ENCODE measurements at places on chromosomes 12 and 14. TPM values are rescaled to one million over a fixed set of nuclear protein-coding genes. Genes with fewer than 3 reads are reported as not detected.

GRCh38 chr12:13311551-13311950, 115.0 kb downstream of the EMP1 start:
- H3K27ac ChIP-seq = no peak overlapping the region
- H3K36me3 ChIP-seq = no peaks in the 10 kb centered on the region
- no peaks in the 10 kb centered on the region for H3K27me3 ChIP-seq
- no peak for DNase-seq
- no peaks in the 10 kb centered on the region for H3K4me1 ChIP-seq
- no peak overlapping the region for H3K4me3 ChIP-seq

DNA sequence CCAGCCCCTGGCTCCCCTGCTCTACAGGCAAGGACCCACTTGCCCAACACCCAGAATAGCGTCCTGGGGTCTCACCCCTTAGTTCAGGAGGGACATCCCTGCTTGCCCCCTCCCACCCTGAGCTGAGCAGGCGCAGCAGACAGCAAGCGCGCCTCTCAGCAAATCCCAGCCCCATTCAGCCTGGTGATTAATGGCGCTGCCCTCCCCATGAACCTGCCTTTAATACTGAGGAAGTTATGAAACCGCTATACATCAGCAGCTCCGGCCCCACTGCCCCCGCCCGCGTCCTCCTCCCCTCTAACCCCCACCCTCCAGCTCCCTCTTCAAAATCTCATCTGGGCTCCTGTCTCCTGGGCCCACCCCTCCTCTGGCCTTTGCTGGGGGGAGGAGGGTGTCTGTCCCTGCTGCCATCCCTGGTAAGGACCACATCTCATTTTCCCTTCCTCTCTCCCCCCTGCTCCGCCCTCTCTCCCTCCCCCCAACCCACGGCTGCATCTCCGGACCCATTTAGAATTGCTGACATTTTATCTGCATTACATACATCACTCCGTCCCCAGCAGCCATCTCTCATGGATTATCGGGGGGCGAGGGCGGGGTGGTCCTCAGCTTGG, 7.1 kb upstream of the SMUG1 start:
- H3K4me1 ChIP-seq = no peaks in the 10 kb centered on the region
- H3K4me3 ChIP-seq = no peak overlapping the region
- H3K27ac ChIP-seq = no peak overlapping the region
- H3K36me3 ChIP-seq = no peaks in the 10 kb centered on the region
- H3K27me3 ChIP-seq = peaks cover 64% of the 10 kb centered on the region

DNA sequence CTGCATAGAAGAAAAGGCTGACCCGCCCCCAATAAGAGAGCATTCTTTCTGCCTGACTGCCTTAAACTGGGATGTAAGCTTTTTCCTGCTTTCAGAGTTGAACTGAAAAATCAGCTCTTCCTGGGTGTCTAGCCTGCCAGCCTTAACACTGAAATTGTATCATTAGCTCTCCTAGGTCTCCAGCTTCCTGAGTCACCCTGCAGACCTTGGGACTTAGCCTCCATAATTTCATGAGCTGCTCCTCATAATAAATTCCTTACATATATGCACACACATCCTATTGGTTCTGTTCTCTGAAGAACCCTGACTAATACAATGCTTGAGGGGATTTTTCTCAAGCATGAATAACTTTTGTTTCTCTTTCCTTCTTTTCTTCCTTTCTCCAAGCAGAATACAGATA, 76.4 kb upstream of the FAR2 start:
- no peaks in the 10 kb centered on the region for H3K27me3 ChIP-seq
- DNase-seq = no peak
- H3K27ac ChIP-seq = no peak overlapping the region

DNA sequence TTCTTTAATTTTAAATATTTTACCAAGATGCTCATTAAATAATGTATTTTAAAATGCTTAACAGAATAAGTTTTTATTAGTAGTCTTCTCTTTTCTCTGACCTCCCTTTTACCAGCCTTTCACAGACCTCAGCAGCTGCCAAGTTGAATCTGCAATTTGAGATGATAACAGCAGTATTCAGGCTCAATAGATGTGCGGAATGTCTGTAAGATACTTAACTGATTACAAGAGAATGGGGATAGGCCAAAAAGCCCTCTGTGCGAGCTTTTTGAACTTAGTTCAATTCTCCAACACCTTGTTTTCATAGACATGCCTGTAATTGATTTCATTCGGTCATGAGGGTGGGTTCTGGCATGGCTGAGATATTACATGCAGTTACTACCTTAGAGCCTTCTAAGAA, 277.2 kb downstream of the TMTC2 start:
- no peaks in the 10 kb centered on the region for H3K36me3 ChIP-seq
- H3K27ac ChIP-seq = no peak overlapping the region
- DNase-seq = no peak
- no peak overlapping the region for H3K4me3 ChIP-seq
- no peaks in the 10 kb centered on the region for H3K4me1 ChIP-seq
- H3K27me3 ChIP-seq = no peaks in the 10 kb centered on the region

DNA sequence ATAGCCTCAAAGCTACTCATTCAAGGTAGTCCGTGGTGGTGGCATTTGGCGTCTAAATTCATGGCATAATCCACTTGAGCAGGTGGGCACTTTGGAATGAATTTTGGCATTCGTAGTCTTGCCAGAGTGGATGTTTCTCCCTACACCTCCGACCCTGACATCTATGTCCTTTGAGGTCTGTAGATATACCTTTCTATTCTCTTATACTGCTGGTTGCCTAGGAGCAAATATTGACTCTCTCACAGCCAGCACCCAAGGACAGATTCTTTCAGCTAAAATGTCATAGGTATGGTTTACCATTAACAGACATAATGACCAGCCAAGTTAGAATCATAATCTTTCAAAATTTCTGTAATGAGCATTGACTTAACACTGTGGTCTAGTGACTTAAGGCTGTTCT, 47.4 kb upstream of the FLRT2 start:
- no peak overlapping the region for H3K27ac ChIP-seq
- no peak overlapping the region for H3K4me3 ChIP-seq
- DNase-seq = no peak
- no peaks in the 10 kb centered on the region for H3K4me1 ChIP-seq

DNA sequence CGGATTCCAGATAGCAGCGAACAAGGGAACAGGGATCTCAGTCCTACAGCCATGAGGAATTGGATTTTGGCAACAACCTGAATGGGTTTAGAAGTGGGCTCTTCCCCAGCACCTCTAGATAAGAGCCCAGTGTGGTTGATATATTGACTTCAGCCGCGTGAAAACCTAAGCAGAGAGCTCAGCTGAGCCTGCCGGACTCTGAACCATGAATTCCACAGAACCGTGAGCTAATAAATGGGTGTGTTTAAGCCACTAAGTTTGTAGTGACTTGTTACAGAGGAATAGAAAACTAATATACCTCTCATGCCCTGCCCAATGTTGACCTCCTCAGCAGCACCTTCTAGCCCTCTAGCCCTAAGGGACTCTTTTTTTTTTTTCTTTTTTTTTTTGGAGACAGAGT, 32.4 kb upstream of the TMED10 start:
- no peak overlapping the region for H3K27ac ChIP-seq
- DNase-seq = no peak
- H3K4me3 ChIP-seq = no peak overlapping the region
- no peaks in the 10 kb centered on the region for H3K36me3 ChIP-seq
- H3K4me1 ChIP-seq = peaks cover 2% of the 10 kb centered on the region
- no peaks in the 10 kb centered on the region for H3K27me3 ChIP-seq

GRCh38 chr12:113238309-113238708, 17.0 kb downstream of the TPCN1 start:
- no peak for DNase-seq
- no peak overlapping the region for H3K4me3 ChIP-seq
- no peaks in the 10 kb centered on the region for H3K36me3 ChIP-seq
- no peaks in the 10 kb centered on the region for H3K27me3 ChIP-seq

DNA sequence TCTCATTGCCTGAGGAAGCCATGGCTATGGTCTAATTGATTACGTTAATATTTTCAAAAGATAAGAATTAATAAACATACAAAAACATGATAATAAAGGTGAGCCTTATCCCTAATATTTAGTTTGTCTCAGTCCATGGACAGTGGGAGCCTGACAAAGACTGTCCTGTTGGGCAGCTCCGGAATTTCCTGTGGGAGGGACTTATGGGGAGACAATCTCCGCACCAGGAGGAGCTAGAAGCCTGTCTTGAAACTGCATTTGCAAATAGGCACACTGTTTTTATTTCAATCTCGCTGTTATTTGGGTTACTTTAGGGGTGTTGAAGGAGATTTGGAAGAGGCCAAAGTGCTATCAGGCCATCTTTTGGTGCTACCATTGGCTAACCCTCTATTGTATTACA, 50.8 kb upstream of the ZDHHC17 start:
- no peak overlapping the region for H3K27ac ChIP-seq
- no peak overlapping the region for H3K4me3 ChIP-seq
- H3K36me3 ChIP-seq = no peaks in the 10 kb centered on the region
- no peaks in the 10 kb centered on the region for H3K4me1 ChIP-seq
- no peak for DNase-seq

SELPLG gene
- total RNA-seq = 0.13 TPM

Measured in H1 (cell line).